Jurkat, Clone E6-1 (cell line): ENCODE measurements at places on chromosomes 5 and 9.

DNA sequence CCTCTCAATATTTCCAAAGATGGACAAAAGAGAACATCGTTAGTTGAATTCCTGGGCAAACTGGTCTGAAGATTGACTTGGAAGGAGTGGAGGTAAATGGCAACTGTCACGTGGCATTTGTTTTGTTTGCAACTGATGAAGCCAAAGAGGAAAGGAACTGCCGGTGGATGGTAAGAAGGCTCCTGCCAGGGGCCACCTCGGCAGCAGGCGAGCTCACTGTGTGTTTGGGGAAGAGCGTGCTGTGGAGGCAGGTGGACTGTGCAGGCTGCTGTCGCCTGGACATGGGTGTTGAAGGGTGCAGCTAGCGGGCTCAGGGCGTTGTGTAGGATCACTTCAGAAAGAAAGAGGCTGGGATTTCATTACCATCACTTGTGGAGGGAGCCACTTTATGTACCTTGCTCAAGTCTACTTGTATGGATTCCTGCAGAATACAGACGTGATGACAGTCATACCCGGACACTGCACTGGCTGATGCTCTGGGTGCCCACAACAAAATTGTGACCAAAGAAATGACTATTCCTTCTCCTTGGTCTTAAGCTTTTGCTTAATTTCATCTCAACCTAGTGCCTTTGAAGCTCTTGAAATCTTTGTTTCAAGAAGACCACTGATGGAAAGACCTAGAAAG, 72.7 kb downstream of the MAP1B start:
- DNase-seq, result no peak

GRCh38 chr5:126695091-126695490, 81.8 kb upstream of the LMNB1 start:
- no peak for DNase-seq

DNA sequence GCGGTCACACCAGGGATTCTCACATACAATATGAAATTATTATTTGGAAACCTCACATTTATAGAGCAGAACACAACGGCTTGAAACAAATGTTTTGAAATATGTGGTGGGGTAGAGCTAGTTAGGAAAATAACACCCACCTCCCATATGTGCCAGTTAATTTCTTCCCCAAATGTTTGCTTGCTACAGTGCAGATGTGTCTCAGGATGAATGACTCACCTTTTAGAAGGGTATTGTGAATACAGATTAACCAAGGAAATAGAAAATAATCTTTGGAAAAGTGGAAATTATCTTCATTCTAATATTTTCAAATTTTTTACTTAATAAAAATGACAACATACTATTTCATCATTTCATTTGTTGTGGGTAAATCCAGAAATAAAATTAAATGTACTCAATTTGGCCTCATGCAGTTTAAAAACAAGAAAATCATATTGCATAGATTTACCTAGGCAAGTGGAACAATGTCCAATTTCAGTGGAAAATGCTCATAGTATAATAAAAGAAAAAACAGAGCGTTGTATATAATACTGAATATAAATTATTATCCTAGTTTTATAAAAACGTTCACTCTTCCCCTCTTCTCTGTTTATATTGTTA, 39.3 kb upstream of the RICTOR start:
- no peak for DNase-seq

DNA sequence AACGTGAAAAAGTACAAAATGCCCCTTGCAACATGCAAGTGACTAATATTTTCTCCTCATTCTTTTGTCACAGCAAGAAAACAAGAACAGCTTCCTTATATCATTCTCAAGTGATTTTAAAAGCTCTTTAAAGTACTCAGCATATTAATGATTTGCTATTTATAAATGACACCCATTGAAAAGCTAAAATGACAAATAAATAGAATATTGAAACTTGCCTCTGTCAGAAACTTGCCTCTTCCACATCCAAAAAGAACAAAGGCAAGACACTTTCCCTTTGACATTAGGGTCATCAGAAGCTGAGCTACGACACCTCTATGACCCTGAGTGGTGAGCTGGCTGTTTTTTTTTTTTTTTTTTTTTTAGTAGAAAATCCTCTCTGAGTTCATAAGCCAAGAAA, 339.6 kb upstream of the ITGA1 start:
- DNase-seq, result no peak

DNA sequence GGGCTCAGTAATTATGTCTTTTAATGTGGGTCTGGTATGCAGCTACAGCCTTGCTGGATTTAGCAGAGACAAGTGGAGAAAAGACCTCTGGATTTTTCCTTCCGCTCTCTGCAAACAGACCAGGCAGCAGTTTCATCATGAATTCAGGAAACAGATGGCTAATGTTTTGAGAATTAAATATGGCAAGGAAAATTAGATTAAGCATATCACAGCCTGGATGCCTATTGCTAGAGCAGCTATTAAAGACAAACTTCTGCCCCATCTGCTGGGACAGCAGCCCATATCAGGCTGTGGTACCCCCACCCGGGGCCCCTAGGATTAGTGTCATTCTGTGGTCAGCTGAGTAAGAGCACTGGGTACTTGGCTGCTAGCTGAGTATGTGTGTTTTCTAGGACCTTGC, 6.2 kb downstream of the SKP2 start:
- no peak for DNase-seq
